AG08395 (cell line): ENCODE measurements at places on chromosomes 5 and 9.

GRCh38 chr9:126690431-126691051 is 76.8 kb downstream of the LMX1B start:
- no peak for DNase-seq

DNA sequence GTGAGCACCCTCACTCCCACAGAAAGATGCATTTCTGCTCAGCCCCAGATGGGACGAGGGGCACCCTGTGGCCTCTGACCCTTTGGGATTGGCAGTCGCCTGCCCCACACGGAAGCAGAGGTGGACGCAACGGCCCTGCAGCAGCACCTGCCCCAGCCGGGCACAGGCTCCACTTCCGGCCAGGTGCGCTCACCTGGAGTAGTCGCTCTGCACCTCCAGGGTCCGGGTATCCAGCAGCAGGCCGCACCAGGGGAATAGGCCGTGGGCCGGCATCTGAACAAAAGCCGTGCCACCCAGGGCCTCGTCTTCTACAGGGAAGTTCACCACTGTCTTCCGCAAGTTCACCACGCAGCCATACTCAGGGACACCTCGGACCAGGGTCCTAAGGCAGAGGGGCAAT is 30.7 kb downstream of the TERT start:
- no peak for DNase-seq

DNA sequence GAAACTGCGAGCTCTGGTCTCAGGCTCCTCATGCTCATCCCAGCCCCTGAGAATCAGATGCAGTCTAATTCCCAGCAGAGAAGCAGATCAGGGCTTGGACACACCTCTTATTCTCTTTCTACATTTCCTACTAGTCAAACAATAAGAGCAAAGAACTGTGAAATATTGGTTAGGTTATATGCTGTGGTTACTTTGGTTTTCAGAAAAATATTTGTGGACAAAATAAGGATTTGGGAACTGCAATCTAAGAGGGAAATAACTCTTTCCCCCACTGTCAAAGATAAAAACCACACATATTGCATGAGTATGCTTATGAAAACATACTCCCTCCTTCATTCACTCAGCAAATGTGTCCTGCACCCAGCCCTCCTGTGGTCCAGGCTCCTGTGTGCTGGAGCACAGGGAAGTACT is 164.5 kb upstream of the S1PR3 start:
- DNase-seq: peak; percentile 69

- no peak for DNase-seq
Observed at GRCh38 chr5:113242481-113243348, 192.1 kb downstream of the TSSK1B start.

DNA sequence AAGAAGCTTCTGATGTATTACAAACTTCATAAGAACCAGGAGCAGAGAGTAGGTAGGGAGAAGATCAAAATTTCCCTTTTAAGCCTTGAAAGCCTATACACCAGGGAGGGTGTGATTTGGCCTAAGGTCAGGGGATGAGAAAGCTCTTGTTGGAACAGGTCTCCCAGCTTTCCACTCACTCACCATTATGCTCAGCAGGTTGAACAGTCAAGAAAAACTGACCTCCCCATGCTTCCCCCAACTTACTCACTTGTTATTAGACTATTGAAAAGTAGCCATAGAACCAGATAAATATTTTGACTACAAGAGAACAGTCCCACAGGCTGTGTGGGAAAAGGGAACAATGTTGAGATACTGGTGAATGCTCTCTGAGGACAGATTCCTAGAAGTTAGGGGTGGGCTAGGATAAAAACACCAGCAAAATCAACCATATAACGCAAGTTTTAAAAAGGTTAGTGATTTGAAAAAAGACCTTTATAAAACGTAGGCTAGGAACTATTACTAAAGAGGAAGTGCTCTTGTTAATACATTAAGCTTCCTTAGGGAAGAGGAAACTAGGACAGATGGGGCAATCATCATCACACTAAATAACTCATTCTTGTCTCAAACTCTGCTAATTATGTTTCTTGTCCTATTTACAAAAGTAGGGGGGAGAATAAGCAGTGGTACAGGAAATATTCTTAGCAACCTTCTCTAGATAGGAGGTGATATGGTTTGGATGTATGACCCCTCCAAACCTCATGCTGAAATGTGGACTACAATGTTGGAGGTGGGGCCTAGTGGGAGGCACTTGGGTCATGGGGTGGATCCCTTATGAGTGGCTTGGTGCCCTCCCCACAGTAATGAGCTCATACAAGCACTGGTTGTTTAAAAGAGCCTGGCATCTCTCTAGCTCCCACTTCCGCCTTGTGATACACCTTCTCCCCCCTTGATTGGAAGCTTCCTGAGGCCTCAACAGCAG is 31.0 kb downstream of the PCDHGC5 start:
- no peak for DNase-seq

- DNase-seq: no peak
Observed at GRCh38 chr5:122102825-122103224, 24.8 kb upstream of the LOX start.

- no peak for DNase-seq
Observed at GRCh38 chr9:13166996-13167395, 112.5 kb downstream of the MPDZ start.
